ENCODE measurements at places on chromosomes 6 and 20.

GRCh38 chr20:15561707-15562404 lies 1011.4 kb downstream of the KIF16B start:
- no peak for DNase-seq

GRCh38 chr6:158559895-158560835 lies at the start of gene TMEM181:
TMEM181 (plus strand) TSS chr6:158560091; CDS start chr6:158560225, 134 bp downstream.
- DNase-seq: peak; percentile 76

DNA sequence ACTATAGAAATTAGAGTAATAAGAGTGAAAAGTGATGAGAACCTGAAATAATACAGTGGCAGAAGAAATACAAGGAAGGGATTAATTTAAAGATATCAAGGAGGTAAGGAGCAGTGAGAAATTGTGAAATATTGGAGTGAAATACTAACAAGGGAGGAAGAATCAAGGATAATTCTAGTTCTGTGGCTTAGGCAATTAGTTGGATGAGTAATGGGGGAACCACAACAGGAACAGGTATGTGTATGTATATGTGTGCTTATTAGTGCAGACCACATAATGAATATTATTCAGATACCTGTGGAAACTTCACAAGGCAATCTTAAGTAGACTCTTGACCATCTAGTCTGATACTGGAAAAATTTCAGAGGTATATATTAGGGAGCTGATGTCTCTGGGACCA lies 143.3 kb downstream of the TINAG start:
- no peak for DNase-seq

- DNase-seq: no peak
Measured at GRCh38 chr20:49431329-49431728, 51.1 kb downstream of the KCNB1 start.

- DNase-seq: no peak
Measured at GRCh38 chr20:13299401-13299800, 78.3 kb downstream of the ISM1 start.

Measured in NCI-H2107 (cell line).